Hair follicular keratinocyte (primary cell): ENCODE measurements at places on chromosomes 2 and 18. TPM values are rescaled to one million over a fixed set of nuclear protein-coding genes. Genes with fewer than 3 reads are reported as not detected.

CELF4 gene
- not detected in 2 replicates for total RNA-seq

GALNT14 gene
- total RNA-seq: 33.7 and 34.3 TPM in 2 replicates

IL36G gene
- 5.0 and 9.3 TPM in 2 replicates for total RNA-seq

NMUR1 gene
- not detected in 2 replicates for total RNA-seq

POTEC gene
- not detected in 2 replicates for total RNA-seq
